Stimulated activated CD4-positive, alpha-beta T cell treated with anti-CD3 and anti-CD28 coated beads, Interleukin-2, amount 100 ng/mL, for 48 hours (primary cell): ENCODE measurements at places on chromosomes 3 and 15.
A peak's percentile ranks its signal among the peaks of the same experiment; 100 is the strongest.

DNA sequence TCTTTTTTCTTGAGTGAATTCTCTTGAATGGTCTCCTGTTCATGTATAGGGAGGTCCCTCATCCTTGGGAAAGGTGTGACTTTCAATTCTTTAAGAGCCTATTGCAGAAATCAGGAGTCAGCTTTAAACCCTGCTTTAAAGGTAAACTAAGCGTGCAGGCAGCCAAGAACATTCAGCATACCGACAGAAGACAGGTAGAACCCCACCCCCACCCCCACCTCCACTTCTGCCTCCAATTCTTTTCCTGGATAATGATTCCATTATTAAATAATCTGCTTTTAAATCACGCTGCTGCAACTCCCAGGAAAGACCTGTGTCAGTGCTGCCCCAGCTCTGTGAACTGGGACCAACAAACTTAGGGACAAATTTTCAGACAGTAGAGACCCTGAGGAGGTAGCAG is 49.3 kb upstream of the SKOR1 start:
- no peak for DNase-seq

DNA sequence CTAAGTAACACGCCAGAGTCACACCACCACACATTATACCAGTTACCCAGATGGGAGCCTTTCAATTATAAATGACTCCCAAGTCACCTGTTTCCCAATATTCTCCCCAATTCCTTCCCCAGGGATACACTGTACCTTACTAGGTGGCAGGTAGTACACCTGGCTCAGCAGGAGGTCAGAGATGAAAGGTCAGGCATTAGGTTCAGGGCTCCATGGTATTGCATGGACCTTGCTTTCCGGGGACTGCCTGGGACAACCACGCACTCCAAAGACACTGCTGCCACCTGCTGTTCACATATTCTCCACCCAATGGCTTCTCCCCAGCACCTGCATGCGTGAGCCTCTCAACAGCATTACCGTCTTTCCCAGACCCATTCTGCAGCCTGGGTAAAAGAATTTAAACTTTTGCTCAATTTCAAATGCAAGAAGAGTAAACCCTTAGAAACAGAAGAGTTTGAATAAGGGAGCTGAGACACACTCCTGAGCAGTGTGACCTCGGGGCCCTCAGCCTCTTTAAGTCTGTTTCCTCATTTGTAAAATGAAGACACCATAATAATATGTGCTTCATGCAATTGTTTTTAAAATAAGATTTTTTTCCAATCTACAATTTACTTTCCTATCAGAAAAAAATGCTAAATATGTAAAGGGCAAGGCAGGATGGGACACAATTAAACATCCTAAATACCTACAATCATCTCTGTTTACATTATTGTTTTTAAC is 28.0 kb upstream of the LACTB start:
- peak; percentile 72 for DNase-seq

DNA sequence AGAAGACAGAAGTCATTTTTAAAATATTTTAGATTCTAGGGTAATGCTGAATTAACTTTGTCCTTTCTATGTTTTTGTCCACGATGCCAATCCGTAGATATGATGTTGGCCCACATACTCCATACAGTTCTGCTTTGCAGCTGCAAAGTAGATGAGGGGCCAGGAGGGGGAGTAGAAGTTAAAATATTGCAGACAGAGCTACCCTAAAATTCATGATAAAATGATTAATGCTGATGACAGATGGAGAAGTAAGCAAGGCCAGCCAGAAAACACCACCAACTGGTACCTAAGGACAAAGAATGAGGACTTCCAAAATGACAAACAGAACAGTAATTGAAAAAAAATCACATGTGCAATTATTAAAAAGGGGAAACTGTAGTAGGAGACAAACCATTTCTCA is 756.6 kb upstream of the ARPP21 start:
- DNase-seq, result no peak

- no peak for DNase-seq
Observed at GRCh38 chr3:43879166-43879565, 188.4 kb downstream of the ABHD5 start.

DNA sequence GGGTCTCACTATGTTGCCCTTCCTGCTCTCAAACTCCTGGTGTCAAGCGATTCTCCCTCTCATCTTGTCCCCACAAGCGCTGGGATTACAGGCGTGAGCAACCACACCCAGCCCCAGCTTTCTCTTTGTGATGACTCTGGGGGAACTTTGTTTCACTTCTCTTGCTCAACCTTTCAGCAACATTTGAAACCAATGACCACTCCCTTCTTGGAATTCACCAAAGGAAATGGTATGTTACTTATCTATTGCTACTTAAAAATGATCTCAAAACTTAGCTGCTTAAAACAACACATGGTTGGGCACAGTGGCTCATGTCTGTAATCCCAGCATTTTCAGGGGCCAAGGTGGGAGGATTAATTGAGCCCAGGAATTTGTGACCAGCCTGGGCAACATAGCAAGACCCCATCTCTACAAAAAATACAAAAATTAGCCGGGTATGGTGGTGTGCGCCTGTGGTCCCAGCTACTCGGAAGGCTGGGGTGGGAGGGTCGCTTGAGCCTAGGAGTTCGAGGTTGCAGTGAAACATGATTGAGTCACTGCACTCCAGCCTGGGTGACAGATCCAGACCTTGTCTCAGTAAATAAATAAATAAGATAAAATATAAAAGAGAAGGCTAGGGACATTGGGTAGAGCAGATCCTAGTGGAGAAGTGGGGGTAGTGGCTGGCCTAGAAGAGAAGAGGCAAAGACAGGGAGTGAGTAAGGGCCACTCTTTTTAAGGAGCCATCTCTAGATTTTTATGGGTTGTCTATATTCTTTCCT is 10.3 kb upstream of the COPG1 start:
- no peak for DNase-seq

DNA sequence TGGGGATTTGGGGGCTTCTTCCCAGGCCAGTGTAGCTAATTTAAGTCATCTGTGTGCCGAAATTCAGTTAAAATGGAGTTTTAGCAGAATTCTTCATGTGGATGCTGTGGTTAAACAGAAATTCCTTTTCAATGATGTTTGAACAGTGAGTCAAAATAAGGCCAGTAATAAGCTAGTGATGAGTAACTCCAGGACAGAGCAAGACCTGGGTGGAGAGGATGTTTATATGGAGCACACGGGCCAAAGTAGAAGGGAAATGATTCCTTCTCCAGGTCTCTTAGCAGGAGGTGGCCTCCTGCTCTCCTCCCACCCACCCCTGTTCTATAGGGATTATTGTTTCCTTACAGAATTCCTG is 31.9 kb upstream of the UACA start:
- DNase-seq, result no peak

GRCh38 chr3:57582474-57583168 is 14.5 kb downstream of the ARF4 start:
- no peak for DNase-seq

DNA sequence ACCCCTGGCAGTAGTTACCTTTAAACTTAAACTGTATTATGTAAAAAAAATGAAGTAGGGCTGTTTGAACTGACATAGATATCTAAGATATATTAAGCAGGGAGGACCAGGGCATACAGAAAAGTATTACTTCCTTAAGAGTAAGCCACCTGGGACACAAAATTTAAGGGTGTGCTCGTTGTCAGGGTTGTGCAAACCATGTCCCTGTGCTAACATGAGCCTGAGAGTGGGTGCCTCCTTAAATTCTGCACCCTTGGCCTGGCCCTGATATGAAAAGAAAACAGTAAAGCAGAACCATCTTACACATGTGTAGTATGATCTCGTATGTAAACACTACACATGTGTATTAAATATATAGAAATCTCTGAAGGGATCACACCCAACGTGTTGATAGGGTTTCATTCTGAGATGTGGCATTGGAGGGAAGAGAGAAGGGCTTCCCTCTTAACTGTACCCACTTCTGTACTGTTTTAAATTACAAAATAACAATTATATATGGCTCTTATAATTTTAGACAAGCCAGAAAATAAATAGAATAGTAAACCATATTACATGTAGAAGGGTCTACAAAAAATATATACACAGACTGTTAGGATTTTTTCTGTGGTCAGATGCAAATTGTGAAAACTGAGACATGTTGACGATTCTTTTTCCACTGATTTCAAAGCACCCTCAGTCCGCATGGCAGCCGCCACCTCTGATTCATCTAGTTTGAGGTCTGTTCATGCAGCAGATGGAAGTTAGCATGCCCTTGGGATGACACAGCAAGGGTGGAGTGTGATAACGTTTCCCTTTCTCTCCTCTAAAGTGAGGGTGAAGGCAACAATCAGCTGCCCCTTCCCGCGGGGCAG is 400.8 kb upstream of the PROK2 start:
- DNase-seq, result peak; percentile 31

GRCh38 chr3:115943579-115943978 is 320.3 kb downstream of the GAP43 start:
- no peak for DNase-seq

- no peak for DNase-seq
Observed at GRCh38 chr3:82743196-82743595, 981.8 kb upstream of the GBE1 start.

- DNase-seq, result no peak
Observed at GRCh38 chr3:134249935-134250716, 533 bp downstream of the RYK start.

- no peak for DNase-seq
Observed at GRCh38 chr3:25349828-25350724, 78.0 kb upstream of the RARB start.

GRCh38 chr3:11568503-11569155 is 75.1 kb downstream of the VGLL4 start:
- no peak for DNase-seq

DNA sequence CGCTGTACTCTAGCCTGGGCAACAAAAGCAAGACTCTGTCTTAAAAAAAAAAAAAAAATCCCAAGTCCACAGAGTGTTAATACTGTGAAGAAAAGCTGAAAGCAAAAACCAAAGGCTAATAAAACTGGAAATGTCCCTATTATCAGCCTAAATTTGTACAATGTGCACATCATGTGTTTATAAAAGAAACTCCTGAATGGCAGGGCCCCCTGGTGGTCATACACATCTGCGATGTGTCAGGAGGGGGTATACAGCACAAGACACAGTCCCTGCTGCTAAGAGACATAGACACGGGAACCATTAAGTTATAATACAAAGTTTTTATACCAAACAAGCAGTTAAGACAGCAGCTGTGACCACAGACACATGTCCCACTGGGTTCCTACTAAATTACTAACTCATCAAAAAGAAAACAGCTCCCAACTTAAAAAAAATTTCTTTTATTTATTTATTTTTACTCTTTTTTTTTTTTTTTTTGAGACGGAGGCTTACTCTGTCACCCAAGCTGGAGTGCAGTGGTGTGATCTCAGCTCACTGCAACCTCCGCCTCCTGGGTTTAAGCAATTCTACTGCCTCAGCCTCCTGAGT is 31.0 kb downstream of the IDH2 start:
- DNase-seq, result peak; percentile 69

- DNase-seq, result no peak
Observed at GRCh38 chr3:49620728-49621127, 53.4 kb upstream of the APEH start.

GRCh38 chr15:98321896-98322295 is 326.4 kb upstream of the IGF1R start:
- DNase-seq, result no peak

DNA sequence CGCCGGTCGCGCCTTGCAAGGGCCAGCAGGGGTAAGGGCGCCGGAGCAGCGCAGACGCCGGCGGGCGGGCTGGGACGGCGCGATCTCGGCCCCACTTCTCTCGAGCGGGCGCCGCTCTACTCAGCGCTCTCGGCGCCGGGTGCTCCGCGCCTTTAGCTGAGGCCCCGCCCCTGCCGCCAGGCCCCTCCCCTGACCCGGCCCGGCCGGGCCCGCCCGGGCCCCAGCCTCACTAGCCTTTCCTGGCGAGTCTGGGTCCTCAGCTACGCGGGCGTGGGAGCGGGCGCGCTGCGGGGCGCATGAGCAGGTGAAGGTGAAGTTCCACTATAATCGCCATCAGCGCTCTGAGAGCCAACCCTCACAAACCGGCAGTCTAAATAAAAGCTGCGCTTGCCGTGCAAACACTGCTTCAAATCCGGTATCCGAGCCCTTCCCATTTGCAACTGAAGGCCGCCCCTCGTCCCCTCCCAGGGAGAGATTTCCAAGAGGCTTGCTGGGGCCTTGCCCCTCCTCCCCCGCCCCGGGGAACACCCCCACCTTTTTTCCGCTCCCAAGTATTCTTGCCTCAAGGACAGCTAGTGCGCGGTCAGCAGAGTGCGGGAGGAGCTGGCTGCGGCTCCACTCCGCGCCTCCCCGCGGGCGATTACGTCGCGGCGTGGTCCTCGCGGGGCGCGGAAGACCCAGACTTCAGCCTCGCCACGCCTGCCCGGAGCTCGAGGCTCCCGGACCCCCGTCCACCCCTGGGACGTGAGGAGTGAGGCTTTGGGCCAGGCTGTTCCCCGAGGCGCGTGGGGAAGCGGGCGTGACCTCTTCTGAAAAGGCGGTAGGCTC is at the start of gene RPP25:
TSS of gene RPP25 (minus strand) at position 125 of the 828 bp plus-strand sequence. CDS start 189 bp downstream, outside the sequence.
- DNase-seq, result peak; percentile 72

- no peak for DNase-seq
Observed at GRCh38 chr3:100637197-100637631, 27.8 kb downstream of the ADGRG7 start.

DNA sequence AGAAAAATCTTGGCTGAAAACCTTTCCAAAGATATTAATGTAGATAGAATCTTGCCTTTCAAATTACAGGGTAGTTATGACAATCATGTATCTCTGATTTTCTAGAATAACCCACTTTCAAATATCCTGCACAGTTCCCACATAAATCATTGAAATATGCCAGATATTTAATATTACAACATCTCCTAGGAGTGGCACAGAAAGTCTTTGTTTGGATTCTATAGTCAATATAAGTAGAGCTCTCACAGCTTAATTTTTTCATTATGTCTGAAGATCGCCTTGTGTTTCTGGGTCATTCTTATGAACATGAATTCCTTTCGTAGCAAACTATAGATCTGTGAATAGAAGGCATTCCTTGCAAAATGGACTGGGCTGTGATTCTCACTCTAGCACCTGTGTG is 5.0 kb downstream of the RARB start:
- no peak for DNase-seq

GRCh38 chr15:101242160-101242998 is 9.5 kb downstream of the CHSY1 start:
- no peak for DNase-seq

- DNase-seq, result no peak
Observed at GRCh38 chr3:16200411-16200810, 25.9 kb downstream of the GALNT15 start.

- no peak for DNase-seq
Observed at GRCh38 chr3:132595014-132595413, 2.1 kb upstream of the ACKR4 start.

GRCh38 chr3:63193647-63194046 is 84.5 kb upstream of the SYNPR start:
- DNase-seq, result no peak

- DNase-seq, result no peak
Observed at GRCh38 chr15:56552659-56553058, 87.7 kb upstream of the MNS1 start.

- no peak for DNase-seq
Observed at GRCh38 chr15:57972864-57973263, 92.6 kb downstream of the ALDH1A2 start.

DNA sequence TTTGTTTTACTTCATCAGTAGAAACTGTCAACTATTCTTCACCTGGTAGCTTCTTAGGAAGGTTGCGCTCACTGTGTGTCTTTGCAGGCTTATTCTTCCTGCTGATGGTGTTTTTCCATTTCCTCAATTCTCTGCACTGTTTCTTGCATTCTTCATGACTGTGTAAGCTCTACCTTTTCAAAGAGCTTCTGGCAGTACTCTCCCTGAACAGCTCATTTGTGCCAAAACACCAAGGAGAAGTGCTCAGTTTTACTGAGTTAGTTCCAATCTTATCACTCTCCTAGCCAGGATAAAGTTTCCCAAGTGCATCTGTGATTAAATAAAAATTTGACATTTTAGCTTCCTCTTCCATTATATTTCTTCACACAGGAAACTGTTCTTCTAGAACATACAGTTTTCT is 339.8 kb downstream of the EPHA3 start:
- no peak for DNase-seq
